ENCODE measurements at places on chromosomes 13 and 19.

DNA sequence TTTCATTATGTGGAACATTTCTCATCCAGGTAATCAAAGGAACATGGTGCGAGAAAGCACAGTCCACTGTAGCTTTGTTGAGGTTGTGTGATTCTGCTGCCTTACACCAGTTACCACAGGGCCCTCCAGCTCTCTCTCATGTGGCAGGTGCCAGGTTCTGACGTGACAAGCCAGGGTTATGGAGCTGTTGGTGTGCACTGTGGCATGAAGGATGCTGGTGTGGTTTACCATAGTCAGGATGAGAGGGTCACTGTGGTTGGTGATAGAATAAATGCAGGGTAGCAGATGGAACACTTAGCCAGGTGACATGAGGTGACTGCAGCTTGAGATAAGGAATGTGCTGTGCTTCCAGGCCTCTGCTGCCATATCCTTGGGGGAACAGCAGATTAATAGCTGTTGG, 7.4 kb downstream of the ZNF223 start:
- no peak for DNase-seq

GRCh38 chr13:48626726-48627451, 26.8 kb upstream of the CYSLTR2 start:
- no peak for DNase-seq

GRCh38 chr19:51368366-51369282, at the start of gene CLDND2:
TSS of gene CLDND2 (minus strand) at chr19:51369003. CDS start at chr19:51368577, 426 bp downstream.
- no peak for DNase-seq

GRCh38 chr13:87274209-87274819, 396.9 kb upstream of the SLITRK5 start:
- no peak for DNase-seq

DNA sequence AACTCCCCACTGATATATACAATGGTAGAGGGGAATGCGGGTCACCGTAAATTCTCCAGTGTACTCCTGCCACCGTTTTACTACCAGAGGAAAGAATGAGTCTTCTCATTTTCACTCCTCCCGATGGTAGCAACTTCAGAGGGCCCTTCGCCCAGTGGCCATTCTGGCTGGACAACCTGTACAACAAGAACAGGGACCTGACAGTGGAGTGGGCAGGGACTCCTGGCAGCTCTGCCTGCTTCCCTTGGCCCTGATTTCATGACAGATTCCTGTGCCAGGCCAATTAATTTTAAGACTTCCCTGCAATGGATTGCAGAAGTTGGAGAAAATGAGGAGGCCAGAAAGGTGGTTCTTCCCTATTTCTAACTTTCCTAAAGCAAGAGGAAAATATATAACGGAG, 148.9 kb downstream of the GPC6 start:
- DNase-seq = no peak

- no peak for DNase-seq
Observed at GRCh38 chr13:99199541-99200431, 868 bp upstream of the UBAC2 start.

DNA sequence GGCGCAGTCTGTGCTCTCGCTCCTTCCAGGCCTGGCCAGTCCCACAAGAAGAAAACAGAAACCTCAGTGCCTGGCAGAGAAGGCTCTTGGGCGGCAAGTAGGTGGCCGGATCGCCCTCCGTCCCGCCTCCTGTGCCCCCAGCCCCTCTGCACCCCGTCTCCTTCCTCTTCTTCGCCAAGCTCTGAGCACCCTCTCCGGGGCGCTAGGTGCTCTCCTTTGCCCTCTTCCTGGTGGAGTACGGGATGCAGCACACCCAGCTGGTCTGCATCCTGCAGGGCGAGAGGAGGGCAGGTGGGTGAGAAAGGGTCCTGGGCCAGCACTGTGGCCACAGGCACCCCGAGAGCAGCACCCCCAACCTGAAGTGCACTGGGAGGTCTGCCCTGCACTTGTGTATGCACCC, 17.3 kb downstream of the C13orf46 start:
- no peak for DNase-seq

- DNase-seq = no peak
Observed at GRCh38 chr13:113618455-113618854, 33.9 kb downstream of the TFDP1 start.

GRCh38 chr13:44854313-44855060, 134.8 kb downstream of the NUFIP1 start:
- DNase-seq = no peak

DNA sequence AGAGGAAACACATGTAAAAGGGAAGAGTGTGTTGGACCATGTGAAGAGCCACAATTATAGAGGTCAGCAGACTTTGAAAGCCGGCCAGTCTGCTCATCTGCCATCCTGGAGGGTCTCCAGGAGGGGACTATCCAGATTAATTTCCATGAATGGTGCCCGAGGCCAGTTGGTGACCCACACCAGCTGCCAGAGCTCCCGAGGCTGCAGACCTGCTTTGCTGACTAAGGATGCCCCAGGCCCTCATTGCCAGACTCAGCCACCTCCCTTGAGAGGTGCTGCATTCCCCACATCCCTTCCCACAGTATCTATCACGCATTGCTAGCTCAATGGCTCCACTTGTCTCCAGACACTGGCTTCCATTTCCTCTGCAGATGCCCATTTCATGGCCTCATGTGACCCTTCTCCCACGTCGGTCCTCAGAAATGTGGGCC, 110.3 kb downstream of the NALCN start:
- no peak for DNase-seq

All from stimulated activated CD4-positive, alpha-beta T cell treated with anti-CD3 and anti-CD28 coated beads, Interleukin-1b, Interleukin-23, amount 100 ng/mL, for 4 hours (primary cell).